ENCODE measurements at places on chromosomes 13 and 19.

- DNase-seq: no peak
These were observed 83.7 kb upstream of the VSTM2B start for GRCh38 chr19:29442094-29442493.

GRCh38 chr19:52896431-52897137 lies 851 bp downstream of the ZNF320 start:
- DNase-seq: peak; percentile 11

GRCh38 chr13:24574847-24575246 lies 62.3 kb upstream of the PARP4 start:
- no peak for DNase-seq

- DNase-seq: no peak
These were observed 1.0 kb upstream of the KRI1 start for GRCh38 chr19:10566658-10567410.

DNA sequence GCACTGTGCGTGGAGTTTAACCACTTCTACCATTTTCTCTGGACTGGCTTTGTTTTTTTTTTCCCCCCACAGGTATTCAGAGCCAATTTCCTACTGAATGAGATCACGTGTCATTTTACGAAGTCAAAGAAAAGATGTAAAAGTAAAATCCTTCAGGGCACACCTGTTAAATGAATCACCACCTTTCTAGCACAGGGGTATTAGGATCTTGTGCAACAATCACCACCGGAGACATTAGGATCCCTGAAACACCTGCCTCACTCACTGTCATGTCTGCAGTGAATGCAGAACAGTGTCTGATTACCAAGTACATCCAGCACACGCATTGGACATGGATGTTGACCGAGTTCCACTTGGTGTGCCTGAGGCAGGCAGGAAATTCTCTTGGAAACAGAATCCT lies 17.2 kb downstream of the BRD4 start:
- DNase-seq: no peak

DNA sequence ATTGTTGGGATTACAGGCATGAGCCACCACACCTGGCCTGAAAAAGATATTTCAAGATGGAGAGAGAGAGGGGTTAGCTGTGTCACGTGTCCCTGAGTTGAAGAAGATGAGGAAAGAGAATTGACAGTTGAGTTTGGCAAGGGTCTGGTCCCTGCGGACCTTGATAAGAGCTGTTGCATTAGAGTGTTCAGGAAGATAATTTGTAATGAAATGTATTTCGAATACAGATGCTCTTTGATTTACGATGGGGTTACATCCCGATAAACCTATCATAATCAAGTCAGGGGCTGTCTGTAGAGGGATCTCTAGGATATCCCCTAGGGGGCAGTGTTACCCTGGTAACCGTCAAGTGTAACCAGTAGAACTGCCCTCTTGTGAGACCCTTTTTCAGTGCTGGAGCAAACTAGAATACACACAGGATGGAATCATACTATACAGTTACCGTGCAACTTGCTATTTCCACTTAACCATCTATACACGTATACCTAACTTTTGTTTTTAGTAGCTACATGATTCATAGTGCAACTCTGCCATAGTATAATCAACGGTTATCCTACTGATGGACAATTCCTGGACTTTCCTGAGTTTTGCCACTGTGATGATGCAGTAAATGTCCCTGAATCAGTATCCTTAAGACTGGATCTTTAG lies 1.5 kb upstream of the ELOF1 start:
- peak; percentile 80 for DNase-seq

DNA sequence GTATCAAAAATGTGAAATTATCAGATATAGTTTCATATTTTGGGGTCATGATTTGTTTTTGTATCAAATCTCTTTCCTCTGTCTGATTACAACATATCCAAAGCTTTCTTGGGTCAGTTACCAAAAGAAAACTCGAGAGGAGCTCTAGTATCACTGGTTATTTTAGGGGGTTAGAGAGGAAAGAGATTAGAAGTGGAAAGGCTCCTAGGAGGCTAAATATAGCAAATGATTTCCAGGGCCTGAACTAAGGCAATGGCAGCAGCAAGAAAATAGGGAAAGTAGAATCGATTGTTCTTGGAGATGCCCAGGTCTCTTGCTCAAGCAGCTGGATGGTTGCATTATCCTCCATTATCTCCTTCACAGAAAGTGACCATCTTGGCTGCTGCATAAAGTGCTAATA lies 72.9 kb downstream of the NHLRC3 start:
- DNase-seq: no peak

DNA sequence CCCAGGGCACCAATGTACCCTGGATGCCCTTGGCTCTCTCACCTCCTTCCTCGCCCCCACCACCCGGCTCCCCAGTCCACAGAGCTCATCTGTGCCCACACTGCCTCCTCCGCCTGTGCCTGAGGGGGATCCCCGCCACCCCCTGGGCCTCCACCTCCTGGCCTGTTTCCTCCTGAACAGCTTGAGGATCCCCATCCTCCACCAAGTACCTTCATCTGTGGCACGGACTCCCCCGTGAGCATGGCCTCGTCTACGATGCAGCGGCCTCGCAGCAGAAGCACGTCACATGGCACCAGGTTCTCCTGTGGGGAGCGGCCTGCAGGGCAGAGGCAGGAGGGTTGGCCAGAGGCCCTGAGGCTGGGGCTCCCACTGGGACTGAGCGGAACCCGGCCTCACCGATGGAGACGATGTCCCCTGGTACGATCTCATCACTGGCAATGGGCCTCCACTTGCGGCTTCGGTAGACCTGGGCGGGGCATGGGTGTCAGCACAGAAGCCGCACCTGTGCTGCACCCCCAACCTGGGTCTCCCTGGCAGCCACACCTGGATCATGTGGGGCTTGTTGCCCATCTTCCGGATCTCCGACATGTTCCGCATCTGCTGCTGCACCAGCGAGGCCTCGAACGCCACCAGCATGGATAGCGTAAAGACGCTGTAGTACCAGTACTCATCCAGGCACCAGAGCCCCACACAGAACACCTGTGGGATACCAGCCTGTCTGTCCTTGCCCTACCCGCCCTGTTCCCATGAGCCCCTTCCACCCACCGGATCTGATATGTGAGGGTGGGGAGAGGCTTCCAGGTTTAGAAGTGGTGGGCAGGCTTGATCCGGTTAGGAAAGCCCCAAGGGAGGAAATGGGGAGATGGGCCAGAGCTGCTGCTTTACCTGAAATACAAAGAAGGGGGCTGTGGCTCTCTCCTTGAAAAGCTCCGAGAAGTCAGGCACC lies 6.8 kb downstream of the ATP13A1 start:
- no peak for DNase-seq

DNA sequence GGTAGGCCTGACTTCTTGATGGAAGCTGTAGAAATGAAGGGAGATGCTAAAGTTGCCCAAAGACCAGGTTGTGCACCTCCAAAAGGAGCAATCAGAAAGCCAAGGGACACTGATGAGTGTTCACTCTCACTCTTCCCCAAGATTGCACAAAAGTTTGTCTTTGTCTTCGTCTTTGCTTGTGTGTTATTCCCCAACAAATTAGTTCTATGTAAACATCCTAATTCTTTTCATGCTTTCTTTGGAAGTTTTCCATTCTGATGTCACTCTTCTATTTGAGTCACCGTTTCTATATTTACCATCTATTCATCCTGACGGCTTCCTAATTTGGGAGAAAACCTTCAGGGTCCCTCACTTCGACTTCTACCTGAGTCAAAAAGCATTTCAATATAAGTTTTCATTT lies 3.7 kb upstream of the TMEM272 start:
- DNase-seq: peak; percentile 46

DNA sequence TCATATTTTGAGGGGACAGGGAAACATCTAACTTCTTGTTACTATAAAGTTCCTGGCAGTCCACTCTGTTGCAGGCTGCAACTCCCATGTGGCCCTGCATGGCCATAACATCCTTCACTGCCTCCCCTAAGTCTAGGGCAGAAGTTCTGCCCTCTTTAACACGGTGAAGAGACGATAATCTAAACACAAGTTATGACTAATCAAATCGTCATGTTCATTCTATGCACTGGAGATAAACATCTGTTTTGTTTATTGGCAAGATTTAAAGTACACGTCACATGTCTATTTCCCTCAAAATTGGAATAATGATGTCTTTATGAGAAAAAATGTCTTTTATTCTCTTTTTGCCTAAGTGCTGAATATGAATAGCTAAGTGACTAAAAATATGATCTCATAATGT lies 1629.4 kb downstream of the PCDH9 start:
- DNase-seq: peak; percentile 49

GRCh38 chr13:30128591-30128990 lies 178.8 kb downstream of the KATNAL1 start:
- no peak for DNase-seq

DNA sequence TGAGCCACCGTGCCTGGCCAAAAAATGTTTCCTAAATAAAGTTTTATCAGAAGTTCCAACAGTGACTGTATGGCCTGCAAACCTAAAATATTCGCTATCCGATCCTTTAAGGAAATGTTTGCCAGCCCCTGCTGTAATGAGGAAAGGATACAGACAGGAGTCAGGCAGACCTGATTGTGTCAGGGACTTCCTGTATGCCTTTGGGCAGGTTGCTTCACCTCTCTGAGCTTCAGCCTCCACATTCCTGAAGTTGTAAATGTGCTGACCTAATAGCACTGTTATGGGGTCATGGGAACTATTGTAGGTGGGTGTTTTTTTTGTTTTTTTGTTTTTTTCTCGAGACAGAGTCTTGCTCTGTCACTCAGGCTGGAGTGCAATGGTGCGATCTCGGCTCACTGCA lies 6.2 kb downstream of the ABHD8 start:
- DNase-seq: no peak

DNA sequence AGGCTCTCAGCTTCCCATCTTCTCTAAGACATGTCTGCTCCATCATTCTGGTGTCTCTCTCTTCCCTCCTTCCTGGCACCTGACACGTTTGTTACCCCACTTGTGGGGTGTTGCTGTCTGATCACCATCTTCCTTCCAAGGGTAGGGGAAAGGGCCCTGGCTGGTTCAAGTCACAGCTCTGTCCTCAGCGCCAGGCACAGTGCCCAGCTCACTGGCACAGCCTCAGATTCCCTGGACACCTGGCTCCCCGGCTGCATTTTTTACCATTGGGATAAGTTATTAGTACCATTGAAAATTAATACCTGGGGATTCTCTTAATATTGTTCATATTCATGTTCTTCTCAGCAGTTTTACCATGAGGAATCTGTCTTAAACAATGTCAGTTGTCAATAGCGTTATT lies 50.8 kb upstream of the LDLR start:
- no peak for DNase-seq
